ENCODE measurements at places on chromosomes 1 and 21.

GRCh38 chr1:224783006-224783651, 146.3 kb upstream of the DNAH14 start:
- DNase-seq, result no peak

GRCh38 chr1:27865821-27866220, 6.5 kb upstream of the THEMIS2 start:
- no peak for DNase-seq

- DNase-seq, result no peak
These were observed 9.2 kb downstream of the PDXK start for GRCh38 chr21:43728154-43728466.

- no peak for DNase-seq
These were observed 284.3 kb downstream of the RWDD3 start for GRCh38 chr1:95518310-95518709.

- no peak for DNase-seq
These were observed 56.1 kb downstream of the KCTD3 start for GRCh38 chr1:215623162-215623561.
